Adipocyte (in vitro differentiated cells): ENCODE measurements at places on chromosomes 11 and 22.

GRCh38 chr22:45235101-45235777 lies 5.5 kb downstream of the KIAA0930 start:
- no peak for DNase-seq

DNA sequence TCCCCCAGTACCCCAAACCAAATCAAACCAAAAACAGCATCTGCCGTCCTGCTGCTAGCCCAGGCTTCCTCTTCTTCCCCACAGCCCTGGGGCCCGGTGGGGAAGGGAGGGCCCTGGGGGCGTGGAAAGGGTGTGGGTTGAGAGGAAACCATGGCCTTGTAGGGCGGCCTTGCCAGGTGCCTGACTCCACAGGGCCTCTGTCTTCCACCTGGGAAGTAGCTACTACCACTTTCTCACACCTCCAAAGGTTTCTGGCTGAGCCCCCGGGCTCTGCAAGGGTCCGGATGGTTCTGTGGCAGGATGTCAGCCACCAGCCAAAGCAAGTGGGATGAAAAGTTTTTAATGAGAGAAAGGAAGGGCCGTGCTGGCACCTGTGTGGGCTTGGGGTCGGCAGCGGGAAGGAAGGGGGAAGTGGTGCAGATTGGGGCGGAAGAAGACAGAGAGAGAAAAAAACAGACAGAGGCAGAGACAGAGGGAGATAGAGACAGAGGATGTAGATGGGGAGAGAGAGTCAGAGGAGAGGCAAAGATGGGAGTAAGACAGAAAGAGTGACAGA lies 10.5 kb downstream of the TPST2 start:
- DNase-seq, result no peak

- DNase-seq, result no peak
Measured at GRCh38 chr22:24893341-24894070, 53.0 kb downstream of the LHFPL7 start.

GRCh38 chr22:47891609-47892008 lies 1129.2 kb downstream of the TBC1D22A start:
- no peak for DNase-seq

GRCh38 chr11:122046846-122047245 lies 69.2 kb downstream of the BLID start:
- no peak for DNase-seq

DNA sequence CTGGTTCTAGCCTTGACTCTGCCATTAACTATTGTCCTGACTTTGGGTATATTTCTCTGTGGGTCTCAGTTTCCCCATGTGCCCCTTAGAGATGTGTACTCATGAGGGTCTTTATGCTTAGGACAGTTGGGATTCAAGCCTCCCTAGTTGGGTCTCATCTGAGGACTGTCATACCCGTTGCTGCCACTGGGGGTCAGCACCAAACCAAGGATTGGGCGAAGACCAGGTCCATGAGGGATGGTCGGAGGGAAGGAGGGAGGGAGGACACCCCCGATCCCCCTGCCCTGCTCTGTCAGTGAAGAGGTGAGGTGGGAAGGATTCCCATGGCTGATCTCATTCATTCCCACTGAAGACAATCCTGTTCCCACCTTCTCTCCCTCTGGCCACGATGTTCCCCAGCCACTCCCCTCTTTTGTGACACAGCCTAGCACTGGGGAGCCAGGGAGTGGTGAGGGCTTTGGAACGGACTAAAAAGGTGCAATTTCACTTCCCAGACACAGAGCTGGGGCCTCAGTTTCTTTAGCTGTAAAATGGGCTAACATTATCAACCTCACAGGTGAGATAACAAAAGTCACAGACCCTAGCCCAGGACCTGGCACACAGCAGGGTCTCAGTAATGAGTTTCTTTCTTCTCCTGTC lies 12.4 kb upstream of the KLHL35 start:
- DNase-seq, result peak; percentile 84

GRCh38 chr11:107131756-107132155 lies 113.5 kb upstream of the GUCY1A2 start:
- no peak for DNase-seq

- no peak for DNase-seq
Measured at GRCh38 chr11:109196016-109196415, 226.0 kb upstream of the C11orf87 start.

DNA sequence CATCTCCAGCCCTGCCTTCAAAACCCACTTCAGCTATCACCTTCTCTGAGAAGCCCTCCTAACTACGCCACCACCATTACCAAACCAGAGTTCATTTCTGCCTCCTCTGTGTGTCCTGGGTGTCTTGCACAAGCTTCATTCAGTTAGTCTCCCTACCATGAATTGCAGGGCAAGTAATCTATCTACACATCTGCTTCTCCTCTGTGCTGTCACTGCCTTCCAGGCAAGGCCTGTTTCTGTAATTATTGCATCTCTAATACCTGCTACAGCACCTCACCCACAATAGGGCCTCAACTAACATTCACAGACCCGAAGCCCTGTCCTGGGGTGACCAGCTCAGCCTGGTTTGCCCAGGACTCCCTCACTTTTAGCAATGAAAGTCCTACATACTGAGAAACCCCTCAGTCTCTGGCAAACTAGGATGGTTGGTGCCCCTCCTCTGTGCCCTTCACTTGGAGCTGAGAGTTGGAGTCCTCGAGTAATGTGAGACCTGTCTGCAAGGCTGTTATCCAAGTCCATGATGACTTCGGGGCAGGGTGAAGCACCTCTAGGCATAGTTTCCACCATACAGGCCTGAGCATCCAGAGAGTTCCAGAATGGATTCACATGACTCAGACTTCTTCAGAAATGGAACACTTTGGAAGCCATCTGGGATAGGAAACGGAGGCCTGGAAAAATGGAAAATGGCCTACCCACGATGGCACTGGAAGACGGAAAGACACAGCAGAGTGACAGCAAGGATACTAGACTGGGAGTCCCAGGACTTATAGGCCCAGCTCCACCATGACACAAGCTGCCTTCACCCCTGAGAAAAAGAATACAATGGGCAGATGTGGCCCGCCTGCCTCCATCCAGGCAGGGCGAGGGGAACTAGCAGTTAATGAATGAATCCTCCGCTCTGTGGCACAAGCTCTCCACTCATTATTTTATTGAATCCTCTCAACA lies 269.3 kb downstream of the BUD13 start:
- no peak for DNase-seq
